ENCODE measurements at places on chromosomes 5 and 9.

DNA sequence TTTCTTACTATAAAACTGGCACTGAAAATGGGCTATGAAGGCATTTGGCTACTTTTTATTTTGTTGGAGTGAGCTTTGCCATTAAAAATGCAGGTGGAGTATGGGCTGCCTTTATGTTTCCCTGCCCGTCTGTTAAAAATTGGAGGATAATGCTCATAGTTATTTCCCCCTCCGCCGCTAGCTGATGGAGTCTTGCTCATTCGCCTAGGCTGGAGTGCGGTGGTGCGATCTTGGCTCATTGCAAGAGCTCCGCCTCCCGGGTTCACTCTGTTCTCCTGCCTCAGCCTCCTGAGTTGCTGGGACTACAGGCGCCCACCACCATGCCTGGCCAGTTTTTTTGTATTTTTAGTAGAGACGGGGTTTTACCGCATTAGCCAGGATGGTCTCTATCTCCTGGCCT lies 8.6 kb downstream of the G3BP1 start:
- no peak for DNase-seq

GRCh38 chr5:144778561-144778960 lies 607.9 kb downstream of the KCTD16 start:
- no peak for DNase-seq

GRCh38 chr9:77021922-77022782 lies 2.7 kb downstream of the FOXB2 start:
- no peak for DNase-seq

- no peak for DNase-seq
Measured at GRCh38 chr5:53183880-53184279, 74.3 kb upstream of the MOCS2 start.

DNA sequence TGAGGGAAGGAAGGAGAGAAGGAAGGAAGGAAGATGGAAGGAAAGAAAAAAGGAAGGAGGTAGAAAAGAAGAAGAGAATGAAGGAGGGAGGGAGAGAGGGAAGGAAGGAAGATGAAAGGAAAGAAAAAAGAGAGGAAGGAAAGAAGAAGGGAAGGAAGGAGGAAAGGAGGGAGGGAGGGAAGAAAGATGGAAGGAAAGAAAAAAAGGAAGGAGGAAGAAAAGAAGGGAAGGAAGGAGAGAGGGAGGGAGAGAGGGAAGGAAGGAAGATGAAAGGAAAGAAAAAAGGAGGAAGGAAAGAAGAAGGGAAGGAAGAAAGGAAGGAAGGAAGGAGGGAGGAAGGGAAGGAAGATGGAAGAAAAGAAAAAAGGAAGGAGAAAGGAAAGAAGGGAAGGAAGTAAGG lies 184.4 kb upstream of the TRIM32 start:
- DNase-seq, result no peak

DNA sequence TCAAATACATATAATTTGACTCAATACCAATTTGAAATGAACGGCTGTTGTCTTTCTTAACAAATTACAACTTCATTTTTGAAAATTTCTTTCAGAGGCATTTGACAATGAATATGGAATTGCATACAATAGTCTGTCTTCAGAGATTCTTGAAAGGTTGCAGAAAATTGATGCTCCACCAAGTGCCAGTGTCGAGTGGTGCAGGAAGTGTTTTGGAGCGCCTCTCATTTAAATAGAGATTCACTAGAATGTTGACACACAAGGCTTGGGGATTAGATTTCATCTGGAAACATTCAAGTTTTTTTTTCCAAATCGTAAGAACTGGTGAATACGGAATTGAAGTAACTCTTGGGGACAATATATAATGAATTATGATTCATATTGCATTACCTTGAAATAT lies 8.1 kb downstream of the RPS6 start:
- no peak for DNase-seq

DNA sequence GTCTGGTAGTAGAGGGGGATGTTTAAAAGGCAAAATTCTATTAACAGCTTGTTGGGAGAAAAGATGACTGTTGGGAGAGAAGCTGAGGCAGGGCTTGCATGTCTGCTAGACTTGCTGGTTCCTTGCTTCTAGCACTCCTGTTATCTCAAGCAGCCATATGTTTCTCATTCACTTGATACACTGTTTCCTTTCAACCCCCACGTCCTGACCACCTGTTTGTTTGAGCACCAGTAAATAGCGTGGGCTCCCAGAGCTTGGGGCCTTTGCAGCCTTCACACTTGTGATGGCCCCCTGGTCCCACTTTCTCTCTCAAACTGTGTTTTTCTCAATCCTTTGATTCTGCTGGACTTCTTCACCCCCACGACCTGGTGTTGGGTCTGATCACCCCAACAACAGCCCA lies 111.7 kb upstream of the TMEM161B start:
- no peak for DNase-seq

DNA sequence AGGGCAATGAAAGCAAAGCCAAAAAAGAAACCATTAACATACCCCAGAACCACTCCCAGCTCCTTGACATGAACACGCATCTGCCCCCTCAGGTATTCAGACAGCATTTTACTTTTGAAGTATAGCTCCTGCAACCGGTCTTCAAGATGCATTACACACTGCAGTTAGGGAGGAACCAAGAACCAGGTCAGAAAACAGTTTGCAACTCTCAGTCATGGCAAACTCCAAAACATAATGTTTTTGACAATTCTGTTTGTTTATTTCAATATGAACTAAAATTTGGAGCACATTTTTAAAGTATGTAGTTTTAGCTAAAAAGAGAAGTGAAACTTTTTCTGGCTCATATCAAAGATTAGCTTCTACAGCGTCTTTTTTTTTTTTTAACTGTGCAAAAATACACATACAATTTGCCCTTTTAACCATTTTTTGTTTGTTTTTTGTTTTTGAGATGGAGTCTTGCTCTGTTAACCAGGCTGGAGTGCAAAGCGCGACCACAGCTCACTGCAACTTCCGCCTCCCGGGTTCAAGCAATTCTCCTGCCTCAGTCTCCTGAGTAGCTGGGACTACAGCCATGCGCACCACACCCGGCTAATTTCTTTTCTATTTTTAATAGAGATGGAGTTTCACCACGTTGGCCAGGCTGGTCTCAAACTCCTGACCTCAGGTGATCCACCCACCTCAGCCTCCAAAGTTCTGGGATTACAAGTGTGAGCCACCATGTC lies 12.2 kb upstream of the RAPGEF6 start:
- no peak for DNase-seq

DNA sequence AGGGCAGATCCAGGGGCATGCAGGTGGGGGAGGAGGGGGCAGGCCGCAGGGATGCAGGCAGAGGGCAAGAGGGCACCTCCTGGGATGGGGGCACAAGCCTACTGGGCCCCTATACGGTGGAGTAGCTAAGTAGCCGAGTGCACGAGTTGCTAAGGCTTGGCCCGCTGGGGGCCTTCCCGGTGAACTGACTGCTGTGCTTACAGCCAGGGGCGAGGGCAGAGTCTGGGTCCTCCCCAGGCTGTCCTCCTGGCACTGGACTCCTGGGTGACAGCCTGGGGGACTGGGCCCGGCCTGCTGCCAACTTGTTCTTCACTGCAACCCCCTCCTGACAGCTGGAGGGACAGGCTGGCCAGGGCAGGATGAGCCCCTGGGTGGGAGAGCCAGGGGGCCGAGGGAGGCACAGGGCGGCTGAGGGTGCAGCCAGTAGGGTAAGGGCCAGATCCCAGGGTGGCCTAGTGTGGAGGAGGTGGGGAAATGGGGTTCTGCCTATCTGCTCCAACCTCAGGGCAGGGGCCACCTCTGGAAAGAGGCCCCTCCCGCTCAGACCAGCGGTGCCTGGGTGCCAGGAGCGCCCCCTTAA lies 1.7 kb upstream of the EGFL7 start:
- no peak for DNase-seq

GRCh38 chr5:170639221-170639925 lies 135.6 kb downstream of the KCNIP1 start:
- DNase-seq, result no peak

GRCh38 chr5:172313915-172314314 lies 30.4 kb upstream of the UBTD2 start:
- DNase-seq, result no peak

GRCh38 chr5:5409151-5409810 lies 13.2 kb upstream of the ICE1 start:
- DNase-seq, result no peak

GRCh38 chr5:135930029-135930948 lies 24.5 kb downstream of the LECT2 start:
- DNase-seq, result no peak

- peak; percentile 5 for DNase-seq
Measured at GRCh38 chr9:95808011-95808410, 67.5 kb upstream of the ERCC6L2 start.

DNA sequence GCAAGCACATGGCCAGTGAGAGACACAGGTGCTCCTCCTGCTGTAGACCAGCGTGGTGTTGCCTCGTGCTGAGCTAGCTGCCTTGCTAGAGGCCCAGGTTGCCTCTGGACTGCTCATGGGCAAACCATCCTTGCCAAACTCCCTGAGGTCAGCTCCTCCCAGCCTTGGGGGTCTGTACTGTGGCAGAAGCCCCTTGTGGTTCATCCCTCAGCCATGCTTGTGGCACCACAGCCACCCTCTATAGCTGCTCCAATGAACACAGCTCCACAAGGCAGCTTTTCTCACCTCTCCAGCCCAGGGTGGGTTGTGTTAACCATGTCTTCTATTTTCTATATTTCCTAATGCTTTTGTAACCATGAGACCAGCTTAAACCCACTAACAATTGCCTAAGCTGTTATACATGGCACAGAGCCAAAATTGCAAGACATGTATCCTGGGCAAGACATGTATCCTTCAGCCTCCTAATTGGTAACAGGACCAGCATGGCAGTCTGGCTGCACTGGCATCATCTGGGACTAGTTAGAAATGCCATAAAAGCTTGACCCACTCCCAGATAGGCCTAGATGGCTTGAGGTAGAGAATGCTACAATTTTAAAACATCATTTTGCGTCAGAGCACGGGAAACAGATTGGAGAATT lies 183.1 kb upstream of the S1PR3 start:
- DNase-seq, result no peak

DNA sequence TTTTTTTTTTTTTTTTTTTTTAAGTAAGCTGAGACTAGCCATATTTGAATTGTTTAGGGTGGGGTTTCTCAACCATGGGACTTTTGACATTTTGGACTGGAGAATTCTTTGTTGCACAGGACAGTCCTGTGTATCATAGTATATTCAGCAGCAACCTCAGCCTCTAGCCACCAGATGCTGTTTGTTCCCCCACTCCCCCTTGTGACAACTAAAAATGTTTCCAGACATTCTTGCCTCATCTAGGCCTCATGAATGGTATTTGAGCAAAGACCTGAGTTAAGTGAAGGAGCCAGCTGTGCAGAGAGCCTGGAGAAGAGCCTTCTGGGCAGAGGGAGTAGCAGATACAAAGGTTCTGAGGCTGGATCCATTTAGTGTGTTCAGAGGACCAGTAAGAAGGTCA lies 155.9 kb downstream of the SGCD start:
- DNase-seq, result no peak

Measured in COR-L47 (cell line).